ENCODE measurements at places on chromosomes 7 and 10.

- DNase-seq = no peak
Measured at GRCh38 chr7:2473496-2474180, 2.6 kb downstream of the GRIFIN start.

GRCh38 chr7:89265631-89266030, 470.1 kb upstream of the TEX47 start:
- DNase-seq = no peak

- no peak for DNase-seq
Measured at GRCh38 chr10:69902835-69903535, 101.3 kb downstream of the COL13A1 start.

GRCh38 chr7:130329681-130330080, 14.9 kb upstream of the CPA5 start:
- DNase-seq = no peak

DNA sequence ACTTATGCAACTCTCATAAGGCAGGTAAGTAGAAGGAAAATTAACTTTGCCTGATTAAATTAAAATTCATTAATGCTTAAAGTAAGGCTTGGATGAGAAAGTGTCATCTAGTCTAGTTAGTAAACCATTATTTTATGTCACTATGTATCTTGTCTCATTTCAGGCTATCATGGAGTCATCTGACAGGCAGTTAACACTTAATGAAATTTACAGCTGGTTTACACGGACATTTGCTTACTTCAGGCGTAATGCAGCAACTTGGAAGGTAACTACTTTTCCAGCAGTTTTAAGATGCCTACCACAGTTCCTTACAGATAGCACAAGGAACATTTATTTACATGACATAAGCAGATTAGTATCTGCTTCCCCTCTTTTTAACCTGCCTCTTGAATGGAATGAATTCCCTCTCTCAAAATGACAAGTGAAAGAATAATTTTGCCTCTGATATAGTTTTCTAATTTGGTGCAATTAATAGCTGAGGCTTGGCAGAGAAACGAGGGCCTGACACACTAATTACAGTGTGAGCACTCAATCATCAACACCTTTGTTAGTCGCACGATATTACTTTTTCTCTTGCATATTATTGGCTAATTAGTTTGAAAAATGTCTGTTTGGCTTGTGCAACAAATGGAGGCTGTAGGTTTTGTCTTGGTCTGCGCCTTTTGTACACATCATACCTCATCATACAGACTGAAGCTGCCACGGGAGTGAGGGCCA, 245.0 kb downstream of the FOXP2 start:
- no peak for DNase-seq

Data from NCI-H1436 treated with DMSO at 0.1 percent for 48 hours (cell line).